ENCODE measurements at places on chromosomes 7 and 10.

DNA sequence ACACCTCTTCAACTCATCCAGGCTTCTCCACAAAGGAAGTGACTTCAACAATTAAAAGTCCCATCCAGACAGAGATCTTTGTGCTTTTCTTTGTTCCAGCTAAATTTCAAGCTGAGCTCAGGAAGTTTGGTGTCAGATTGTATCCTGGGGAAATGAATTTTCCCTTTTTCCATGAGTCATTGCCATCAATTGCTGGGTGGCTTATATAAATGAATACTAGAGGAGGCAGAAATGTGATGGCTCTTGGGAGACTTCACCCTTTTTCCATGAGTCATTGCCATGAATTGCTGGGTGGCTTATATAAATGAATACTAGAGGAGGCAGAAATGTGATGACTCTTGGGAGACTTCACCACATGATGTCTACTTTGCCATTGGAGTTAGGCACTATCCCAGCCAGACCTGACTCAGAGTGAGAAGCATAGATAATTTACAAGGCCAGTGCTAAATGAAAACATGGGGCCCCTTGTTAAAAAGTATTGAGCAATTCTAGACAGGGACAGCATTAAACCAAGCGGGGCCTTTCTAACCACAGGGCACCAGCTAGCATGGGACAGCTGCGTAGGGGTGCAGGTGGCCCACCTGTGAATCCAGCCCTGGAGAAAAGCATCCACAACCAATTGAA is 339.2 kb upstream of the PODXL start:
- peak; percentile 93 for DNase-seq

GRCh38 chr10:13816195-13816925 is 229.6 kb downstream of the PRPF18 start:
- DNase-seq: no peak

DNA sequence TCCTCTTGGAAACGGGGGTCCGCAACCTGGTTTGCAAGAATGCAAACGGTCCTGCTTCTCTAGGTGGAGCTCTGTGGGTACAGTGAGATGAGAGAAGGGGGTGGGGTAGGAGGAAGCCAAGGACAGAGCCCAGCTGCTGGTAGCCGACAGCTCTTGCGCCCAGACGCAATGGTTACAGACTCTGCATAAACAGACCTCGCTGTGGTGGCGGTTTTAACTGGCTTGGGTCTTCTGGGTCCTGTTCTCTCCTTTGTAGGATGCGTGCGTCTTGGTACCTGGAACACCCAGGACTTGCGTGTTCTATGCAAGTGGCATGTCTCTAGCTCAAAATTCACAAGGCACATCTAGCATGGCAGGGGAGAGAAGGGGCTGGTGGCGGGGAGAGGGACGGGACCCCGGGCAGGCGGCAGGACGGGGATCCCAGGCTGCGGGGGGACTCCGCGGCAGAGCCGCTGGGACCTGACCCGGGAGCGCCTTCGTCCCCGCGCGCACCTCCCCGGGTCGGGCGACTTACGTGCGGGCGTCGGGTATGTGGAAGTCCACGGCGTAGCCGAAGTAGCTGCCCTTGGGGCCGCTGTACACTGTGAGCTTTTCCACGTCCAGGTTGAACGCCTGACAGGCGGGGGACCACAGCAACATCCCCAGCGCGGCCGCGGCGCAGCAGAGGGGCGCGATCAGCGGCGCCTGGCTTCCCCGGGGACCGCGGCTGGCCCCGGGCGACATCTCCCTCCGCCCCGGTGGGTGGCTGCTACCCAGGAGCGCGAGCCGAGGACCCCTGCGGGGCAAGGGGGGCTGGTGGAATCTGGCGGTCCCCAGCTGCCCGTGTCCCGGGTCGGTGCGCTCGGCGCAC is 448 bp downstream of the ITGA8 start:
- peak; percentile 45 for DNase-seq

- DNase-seq: no peak
These were observed 10.5 kb upstream of the EZH2 start for GRCh38 chr7:148894591-148894990.

DNA sequence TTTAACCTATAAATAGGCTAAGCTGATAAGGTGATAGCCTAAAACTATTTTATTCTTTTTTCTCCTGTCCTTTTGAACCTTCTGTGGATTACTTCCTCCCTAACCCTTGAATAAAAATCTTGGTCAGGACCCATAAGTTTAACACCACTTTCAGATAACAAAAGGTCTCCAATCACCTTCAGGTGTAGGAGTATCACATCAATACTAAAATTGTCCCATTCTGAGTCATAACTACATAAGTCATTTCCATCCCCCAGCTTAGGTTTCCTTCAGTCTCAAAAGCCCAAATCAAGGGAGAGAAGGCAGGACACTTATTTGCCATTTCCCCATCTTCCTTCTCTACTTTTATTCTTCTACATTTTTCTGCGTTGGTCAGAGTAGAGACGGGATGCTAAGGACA is 56.9 kb upstream of the WNT16 start:
- no peak for DNase-seq
